ENCODE measurements at places on chromosomes 1 and 21. TPM values are rescaled to one million over a fixed set of nuclear protein-coding genes. Genes with fewer than 3 reads are reported as not detected.

The LCE1B gene
- not detected for polyA plus RNA-seq

The RPTN gene
- polyA plus RNA-seq, result not detected

The IL10 gene
- not detected for polyA plus RNA-seq

The PRKACB gene
- polyA plus RNA-seq, result 5.8 TPM

The CAMK1G gene
- 2.1 TPM for polyA plus RNA-seq

The HRNR gene
- polyA plus RNA-seq, result not detected

The OR2T2 gene
- polyA plus RNA-seq, result not detected

The AKR7A3 gene
- 0.66 TPM for polyA plus RNA-seq

The TRIM63 gene
- not detected for polyA plus RNA-seq

GRCh38 chr1:53133261-53134041 lies 9.0 kb downstream of the SLC1A7 start:
- no peak for DNase-seq

GRCh38 chr1:30083800-30084464 lies 639.5 kb downstream of the MATN1 start:
- peak; percentile 84 for DNase-seq

DNA sequence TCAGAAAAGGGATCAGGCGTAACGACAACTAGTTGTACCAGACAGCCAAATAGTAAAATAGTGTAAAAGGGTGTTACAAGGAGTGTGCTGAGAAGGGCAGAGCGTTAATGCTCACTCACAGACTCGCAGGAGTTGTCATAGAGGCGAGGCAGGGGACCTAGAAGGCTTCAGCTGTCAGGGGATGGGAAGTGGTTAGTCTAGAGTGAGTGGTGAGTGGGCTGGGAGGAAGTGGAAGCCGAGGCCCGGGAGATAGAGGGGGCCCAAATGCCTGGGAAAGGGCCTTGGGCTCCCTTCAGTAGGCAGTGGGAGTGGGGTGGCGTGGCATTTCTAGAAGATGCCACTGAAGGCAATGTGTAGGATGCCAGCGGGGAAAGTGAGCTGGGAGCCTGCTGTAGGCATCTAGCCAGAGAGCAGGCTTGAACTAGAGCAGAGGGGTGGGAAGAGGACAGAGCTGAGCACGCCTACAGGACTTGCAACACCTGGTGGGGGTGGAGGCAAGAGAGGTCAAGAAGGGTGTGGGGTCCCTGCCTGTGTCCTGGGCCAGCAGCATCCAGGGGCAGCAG lies 10.3 kb downstream of the SLC6A17 start:
- DNase-seq, result no peak

GRCh38 chr1:175075572-175076568 lies 8.2 kb downstream of the TNN start:
- peak; percentile 16 for DNase-seq

DNA sequence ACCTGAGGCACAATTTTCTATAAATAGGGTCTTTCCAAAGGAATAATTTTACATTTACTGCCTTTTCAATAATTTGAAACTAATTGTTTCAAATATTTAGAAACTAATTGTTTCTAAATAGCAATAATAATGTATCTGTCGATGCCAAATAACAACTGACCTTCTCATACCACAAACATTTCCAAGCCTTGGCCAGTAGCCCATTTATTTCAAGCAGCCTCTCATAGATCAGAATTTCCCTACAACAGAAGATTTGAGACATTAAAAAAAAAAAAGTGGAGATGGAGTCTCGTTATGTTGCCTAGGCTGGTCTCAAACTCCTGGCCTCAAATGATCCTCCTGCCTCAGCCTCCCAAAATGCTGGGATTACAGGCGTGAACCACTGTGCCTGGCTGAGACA lies 2.1 kb upstream of the GFI1 start:
- no peak for DNase-seq

- DNase-seq, result peak; percentile 13
These were observed 43.4 kb downstream of the CDCP2 start for GRCh38 chr1:54109129-54110090.

DNA sequence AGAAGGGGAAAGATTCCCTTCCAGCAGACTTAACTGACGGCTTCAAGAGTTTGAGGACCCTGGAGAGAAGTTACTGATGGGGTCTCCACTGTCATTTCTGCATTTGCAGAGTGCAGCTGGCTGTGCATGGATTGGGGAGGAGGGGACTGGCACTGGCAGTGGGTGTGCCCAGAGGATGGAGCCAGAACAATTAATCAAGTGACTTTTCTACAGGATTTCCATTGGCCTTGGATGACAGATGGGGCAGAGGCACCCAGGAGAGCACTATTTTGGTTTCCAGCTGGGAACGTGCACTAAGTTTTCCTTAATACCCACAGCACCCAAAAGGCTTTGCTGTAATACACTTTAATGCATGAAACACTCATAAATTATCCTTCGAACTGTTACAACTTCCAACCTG lies 1.3 kb downstream of the NGF start:
- no peak for DNase-seq

GRCh38 chr1:175171036-175171913 lies 21.3 kb downstream of the KIAA0040 start:
- DNase-seq, result no peak

GRCh38 chr1:80158771-80159170 lies 1152.2 kb upstream of the ADGRL4 start:
- no peak for DNase-seq

DNA sequence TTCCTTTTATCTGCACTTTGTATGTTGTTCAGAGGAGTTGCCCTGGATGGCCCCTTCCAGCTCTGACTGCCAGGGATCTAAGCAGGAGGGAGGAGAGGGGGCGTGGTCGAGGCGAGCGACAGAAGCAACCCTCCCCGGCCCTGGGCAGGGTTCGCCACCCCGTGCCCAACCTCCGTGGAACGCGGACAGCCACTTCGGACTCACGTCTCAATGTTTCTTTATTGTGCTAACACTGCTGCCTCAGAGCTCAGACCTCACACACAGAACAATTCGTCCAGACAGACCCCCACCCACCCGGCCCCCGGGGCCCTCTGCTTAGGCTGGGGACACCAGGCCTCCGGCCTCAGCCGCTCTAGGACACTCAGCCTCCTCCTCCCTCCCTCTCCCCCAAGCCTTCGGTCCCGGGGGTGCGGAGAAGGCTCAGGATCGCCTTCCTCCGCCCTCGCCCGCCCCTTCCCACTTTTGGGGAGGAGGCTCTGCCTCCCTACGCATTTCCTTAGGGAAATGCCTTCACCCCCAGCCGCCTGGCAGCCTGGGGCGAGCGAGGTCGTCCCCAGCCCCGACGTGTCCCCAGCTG lies 8.3 kb downstream of the VSIG8 start:
- DNase-seq, result no peak

- DNase-seq, result no peak
These were observed 26.7 kb downstream of the TSPAN2 start for GRCh38 chr1:115062542-115063004.

- no peak for DNase-seq
These were observed 63.4 kb downstream of the TRIM11 start for GRCh38 chr1:228343191-228343661.

GRCh38 chr1:3617806-3618345 lies 6.6 kb upstream of the MEGF6 start:
- DNase-seq, result no peak

- peak; percentile 69 for DNase-seq
These were observed 3.2 kb upstream of the NPL start for GRCh38 chr1:182786223-182786994.

GRCh38 chr1:85295006-85295431 lies 18.6 kb upstream of the BCL10 start:
- DNase-seq, result peak; percentile 58

Data from IMR-90 (cell line).